ENCODE measurements at places on chromosomes 1 and 21.

DNA sequence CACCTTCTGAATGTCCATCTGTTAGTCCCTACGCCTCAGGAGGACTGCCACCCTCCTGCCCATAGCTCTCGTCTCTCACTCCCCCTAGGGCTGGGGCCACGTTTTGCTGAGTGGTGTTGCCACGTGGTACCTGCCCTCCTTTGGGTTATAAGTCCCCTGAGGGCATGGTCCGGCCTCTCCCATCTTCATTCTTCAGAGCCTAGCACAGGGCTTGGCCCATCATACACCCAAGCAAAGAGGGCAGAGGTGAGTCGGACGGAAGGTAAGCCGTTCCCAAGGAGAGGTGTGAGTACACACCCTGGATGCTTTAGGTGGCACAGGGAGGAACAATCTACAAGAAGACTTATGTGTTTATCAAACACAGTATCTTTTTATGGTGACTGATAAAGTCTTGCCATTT is 10.9 kb downstream of the PADI2 start:
- no peak for DNase-seq

GRCh38 chr1:200150721-200151120 is 123.2 kb downstream of the NR5A2 start:
- DNase-seq: no peak

DNA sequence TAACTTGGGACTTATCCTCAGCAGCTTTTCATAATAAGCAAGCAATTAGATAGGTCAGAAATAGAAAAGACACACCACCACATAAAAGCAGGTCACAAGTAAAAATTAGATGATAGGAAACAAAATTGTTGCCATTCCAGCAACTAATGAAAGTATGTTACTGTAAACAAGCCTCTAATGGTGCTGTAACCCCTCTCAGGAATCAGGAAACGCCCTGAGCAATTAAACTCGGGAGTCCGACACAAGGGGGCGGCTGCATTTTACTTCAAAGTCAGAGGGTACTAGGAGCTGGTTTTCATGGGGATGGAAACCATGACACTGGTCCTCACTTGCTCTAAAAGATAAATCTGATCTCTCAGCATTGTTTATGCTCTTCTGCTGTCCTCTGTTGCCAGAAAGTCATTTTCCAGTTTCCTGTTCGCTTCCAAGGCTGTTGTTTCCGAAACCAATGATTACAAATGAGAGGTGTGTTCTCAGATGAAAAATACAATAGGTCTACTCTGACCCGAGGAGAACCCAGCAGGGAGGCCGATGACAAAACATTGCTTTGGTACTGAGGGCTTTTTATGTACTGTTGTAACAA is 93.4 kb downstream of the TGFBR3 start:
- DNase-seq: no peak

DNA sequence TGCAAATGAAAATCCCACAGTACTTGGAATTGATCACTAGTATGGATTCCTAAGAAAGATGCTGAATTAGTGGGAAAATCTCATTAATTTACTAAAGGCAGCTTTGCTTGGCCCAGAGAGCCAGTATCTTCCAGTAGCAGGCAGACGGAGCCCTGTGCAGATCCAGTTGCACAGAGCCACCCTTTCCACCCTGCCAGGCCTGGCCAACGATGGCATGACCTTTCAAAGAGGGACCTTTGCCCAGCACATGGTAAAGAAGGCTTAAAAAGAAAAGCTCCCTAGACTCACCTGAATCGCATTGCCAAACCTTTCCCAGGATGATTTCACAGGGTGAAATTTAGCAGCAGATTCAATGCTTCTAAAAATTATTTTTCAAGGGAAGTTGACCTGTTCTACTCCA is 170.5 kb upstream of the CAMK1G start:
- DNase-seq: no peak

All from AG04450 (cell line).